ENCODE measurements at places on chromosomes 2 and 18.

DNA sequence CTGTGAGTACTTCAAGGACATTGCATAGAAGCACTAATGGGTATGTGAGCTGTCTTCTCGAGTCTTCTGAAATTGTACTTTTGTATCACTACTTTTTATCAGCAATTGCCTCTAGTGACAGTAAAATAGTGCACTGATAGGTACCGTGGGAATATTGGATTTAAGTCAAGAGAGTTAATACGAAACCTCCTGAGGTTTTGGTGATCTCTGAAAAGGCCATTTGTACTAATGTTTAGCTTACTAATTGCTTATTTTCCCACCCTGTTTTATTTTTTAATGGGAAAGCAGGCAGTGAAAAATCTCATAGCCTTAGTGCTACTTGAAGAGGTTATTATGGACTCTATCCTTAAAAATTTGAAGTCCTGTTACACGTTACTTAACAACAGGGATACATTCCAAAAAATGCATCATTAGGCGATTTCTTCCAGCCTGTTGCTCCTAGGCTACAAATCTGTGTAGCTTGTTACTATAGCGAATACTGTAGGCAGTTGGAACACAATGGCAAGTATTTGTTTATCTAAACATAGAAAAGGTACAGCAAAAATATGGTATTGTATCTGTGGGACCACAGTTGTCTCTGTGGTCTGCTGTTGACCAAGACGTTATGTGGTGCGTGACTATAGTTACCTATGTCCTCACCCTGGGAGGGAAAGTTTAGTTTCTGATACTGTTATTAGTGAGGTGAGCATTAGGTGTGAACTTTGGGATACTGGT lies 65.9 kb downstream of the CAB39 start:
- DNase-seq: no peak

GRCh38 chr18:23618862-23619387 lies 32.6 kb upstream of the NPC1 start:
- peak; percentile 67 for DNase-seq

GRCh38 chr2:19722531-19722971 lies 179.2 kb downstream of the TTC32 start:
- DNase-seq: no peak

- peak; percentile 72 for DNase-seq
Observed at GRCh38 chr2:38740851-38741731, 10.1 kb downstream of the SRSF7 start.

DNA sequence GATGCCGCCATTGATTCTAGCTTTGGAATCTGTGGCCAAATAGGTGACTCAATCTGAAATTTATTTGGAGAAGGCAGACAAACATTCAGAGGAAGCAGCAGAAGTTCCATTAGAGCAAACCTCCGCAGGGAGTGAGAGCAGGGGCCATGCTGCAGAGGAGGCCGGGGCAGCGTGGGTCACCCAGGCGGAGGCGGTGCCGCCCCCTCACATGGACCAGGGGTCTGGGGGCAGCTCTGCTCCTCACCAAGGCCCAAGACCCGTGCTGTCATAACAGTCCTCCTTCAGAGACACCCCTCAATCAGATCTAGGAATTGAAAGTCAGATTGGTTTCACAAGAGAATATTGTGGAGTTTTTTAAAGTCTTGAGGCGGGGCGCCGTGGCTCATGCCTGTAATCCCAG lies 92.4 kb downstream of the GBX2 start:
- DNase-seq: no peak

DNA sequence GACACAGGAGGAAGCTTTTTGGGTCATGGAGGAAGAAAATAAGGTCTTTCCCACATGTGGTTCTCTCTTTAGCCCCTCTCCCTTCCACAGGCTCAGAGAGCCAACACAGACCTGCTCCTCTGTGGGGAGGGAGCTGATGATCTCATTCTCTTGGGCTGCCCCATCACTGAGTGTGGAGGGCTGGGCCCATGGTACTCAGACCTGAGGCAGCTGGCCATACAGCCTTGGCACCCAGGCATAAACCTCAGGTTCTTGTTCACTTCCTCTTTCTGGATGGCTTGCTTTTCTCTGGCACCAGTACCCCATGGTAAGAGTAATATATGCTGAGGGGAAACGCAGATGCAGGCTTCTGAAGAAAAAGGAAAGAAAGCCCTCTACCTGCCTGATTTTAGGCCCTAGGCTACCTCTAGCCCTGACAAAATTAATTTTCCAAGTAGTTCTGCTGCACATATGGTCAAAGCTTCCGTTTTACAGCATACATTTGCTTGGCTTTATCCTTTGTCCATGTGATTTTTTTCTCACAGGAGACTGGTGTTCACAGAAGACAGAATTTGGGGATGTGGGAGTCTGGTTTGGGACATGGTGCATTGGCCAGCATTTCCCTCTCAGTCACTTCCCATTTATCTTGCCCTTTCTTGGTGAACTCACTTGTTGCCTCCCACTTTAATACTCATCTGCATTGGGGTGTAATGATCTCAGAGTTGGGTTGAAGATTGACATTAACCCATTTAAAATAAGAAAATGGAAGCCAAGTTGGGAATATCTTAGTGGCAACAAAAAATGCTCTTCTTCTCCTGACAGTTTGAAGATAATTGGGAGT lies 11.1 kb downstream of the DHRS9 start:
- peak; percentile 91 for DNase-seq

DNA sequence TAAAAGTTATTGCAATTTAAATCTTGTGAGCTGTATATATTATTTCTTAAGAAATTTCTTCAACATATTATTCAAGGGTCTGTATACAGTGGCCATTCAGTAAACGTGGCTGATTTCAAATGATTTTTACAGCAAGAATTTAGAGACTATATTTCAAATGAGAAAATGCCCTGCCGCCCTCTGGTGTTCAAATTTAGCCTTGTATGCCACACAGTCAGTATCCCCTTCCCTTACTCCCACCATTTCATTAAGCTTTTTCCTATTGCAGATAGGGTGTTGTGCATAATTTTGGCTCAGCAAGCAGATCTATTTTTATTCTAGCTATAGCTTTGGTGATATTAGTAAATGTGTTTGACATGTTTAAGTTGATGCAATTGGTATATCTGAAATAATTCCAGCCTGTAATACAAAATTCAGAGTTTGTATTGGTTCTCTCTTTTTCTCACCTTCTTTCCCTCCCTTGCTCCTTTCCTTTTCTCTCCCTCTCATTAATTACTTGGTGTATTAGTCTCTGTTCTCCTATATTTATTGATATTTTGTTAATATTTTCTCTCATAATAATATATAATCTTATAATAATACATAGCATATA lies 22.8 kb upstream of the SCN7A start:
- no peak for DNase-seq

- no peak for DNase-seq
Observed at GRCh38 chr2:54720563-54720962, 2.9 kb upstream of the EML6 start.

DNA sequence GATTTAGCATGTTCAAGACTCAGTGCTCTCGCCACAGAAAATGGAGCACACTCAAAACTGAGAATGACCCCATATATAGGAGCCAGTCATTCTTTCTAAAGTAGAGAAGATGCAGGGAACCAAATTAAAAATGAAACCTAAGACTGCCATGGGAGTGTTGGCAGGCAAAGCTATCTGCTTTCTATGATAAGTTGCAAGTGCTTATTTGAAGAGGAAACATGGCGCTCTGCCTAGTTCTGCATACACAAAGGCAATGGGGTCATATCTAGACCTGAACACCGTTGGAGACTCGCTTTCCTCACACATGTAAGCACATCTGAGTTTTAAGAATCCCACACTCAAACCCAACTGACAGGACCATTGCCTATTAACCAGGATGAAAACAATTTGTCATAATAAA lies 292.5 kb downstream of the ALK start:
- DNase-seq: no peak

DNA sequence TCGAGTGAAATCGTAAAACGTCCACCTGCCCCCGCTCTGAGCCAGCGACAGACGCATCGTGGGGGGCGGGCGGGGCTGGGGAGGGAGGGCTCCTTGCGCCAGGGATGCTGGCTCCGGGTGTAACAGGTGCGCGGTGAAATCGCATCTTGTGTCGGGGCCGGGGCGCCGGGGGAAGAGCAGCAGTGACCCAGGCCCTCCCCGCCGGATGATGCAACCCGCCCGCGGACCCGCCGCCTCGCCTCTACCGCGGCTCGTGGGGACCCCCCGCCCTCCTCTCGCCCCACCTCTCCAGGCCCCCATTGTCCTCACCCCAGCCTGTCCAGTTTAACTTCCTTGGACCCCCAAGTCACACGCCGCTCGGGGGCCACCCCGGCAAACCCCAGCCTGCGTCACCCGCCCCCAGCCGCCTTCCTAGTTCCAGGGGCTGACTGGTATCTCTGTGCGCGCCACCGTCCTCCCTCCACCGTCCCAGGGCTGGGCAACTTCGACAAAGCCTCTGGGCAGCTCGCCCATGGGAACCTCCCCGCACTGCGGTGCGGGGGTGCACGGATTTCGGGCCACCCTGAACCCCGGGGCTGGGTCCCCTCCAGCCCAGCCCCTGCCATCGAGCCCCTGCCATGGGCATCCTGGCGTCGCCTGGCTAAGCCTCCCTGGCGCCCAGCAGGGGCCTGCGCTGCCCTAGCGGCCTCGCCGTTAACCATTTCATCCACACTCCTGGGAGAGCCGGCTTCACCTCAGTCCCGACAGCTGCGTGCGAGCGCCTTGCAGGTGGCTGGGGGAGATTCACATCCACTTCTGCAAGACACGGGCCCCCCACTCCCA lies 799 bp upstream of the KIF1A start:
- DNase-seq: no peak

DNA sequence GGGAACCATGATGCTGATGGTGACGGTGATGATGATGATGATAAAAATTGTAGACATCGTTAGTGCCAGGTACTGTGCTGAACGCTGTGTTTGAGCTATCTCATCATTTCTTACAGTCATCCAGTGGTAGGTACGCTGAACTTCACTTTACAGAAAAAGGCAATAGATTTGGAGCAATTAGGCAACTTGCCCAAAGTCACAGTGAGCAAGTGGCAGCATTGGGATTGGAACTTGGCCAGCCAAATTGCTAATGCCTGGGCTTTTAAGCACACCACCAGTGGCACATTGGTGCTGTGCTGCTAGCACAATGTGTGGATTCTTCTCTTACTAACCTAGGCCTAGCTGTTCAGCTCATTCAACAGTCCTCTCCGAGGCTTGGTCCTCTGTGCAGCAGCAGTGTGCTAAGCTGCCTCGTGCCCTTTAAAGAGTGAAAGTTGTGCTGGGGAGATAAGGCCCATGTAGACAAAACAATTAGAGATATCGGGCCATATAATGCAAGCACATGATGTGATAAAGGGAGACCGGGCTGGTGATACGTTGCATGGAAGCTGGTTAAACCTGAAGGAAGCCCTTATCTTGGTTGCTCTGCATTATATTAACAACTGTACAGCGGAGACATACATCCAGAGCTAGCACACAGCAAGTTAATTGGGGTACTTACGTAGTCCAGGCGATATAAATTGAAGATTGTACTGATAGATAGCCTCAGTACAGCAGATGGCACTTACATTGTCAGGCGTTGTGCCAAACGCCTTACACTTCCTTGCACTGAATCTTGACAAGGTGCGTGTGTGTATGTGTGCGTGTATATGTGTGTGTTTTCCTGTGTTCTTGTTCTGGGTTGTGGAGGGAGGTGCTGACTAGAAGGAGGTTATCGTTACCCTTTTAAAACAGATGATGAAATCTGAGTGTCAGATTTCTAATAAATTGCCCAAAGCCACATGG lies 28.4 kb downstream of the HK2 start:
- DNase-seq: peak; percentile 39

DNA sequence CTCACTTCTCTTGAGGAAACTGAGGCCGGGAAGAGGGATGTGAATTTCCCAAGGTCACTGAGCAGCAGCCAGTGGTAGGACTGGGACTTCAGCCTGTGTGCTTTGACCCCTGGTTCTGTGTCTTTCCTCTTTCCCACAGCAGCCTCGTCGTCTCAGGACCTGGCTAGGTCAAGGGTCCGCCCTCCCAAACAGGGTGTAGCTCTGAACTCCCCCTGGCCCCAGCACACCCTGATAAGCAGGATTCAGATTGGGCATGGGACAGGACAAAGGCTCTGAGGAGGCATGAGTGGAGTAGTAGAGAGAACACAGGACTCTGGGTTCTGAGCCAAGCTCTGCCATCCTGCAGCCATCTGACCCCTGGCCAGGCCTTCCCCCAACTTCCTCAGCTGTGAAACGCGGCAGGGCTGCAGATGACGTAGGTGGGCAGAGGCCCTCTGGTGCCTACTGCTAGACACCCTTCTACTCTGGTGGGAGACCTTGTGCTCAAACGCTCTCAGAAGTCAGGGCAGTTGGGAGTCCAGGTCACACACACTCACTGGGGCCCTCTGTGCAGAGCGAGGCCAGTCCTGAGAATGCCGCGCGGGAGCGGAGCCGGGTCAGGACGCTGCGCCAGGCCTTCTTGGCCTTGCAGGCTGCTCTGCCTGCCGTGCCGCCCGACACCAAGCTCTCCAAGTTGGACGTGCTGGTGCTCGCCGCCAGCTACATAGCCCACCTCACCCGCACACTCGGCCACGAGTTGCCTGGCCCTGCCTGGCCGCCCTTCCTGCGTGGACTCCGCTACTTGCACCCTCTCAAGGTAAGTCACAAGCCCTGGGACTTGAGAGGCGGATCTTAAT lies 984 bp downstream of the TCF23 start:
- DNase-seq: peak; percentile 51

DNA sequence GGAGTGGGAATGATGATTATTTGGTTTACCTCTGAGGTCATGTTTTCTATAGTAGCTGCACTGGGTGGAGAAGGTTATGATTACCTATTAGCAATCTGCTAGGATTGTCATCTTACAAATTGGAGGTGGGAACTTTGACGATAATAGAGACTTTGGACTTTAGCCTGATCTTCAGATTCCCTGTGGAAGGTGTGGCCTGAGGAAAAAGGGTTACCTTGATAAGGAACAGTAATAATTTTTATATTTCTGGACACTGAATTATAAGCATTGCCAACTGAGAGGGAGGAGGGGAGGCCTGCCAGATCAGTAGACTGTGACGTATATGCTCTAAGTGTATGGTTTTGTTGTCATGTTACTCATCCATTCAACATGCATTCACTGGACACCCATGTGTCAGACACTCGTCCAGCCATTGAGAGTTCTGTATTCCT lies 183.4 kb upstream of the FOSL2 start:
- DNase-seq: no peak

GRCh38 chr18:56067969-56068671 lies 480.1 kb upstream of the TCF4 start:
- no peak for DNase-seq

GRCh38 chr2:158969715-158970240 lies 1.3 kb downstream of the TANC1 start:
- no peak for DNase-seq

DNA sequence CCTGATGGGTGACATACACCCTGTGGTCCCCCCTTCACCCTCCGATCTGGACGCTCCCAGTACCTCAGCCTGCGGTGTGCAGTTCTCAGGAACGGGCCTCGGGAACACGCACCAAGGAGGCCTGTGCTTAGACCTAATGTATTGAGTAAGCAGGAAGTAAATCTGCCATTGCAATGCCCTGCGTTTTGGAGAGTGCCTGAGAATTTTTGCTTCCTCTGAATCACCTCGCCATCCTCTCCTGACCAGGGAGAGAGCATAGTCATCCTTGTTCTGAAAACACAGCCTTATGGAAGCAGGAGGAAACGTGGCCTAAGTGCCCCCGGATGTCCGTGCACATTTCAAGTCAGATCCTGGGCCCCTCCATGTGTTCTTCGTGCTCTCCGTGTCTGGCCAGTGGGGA lies 272.2 kb downstream of the NDUFA10 start:
- DNase-seq: peak; percentile 22

- no peak for DNase-seq
Observed at GRCh38 chr2:237920673-237921072, 46.1 kb upstream of the UBE2F start.

GRCh38 chr2:24008672-24009366 lies 1.1 kb upstream of the MFSD2B start:
- DNase-seq: no peak

- peak; percentile 25 for DNase-seq
Observed at GRCh38 chr18:77068321-77069312, 64.0 kb downstream of the MBP start.

- no peak for DNase-seq
Observed at GRCh38 chr2:5377323-5377722, 314.9 kb upstream of the SOX11 start.

Measured in MV-4-11 (cell line).